CD4-positive, CD25-positive, alpha-beta regulatory T cell (primary cell): ENCODE measurements at places on chromosomes 12 and 14. TPM values are rescaled to one million over a fixed set of nuclear protein-coding genes. Genes with fewer than 3 reads are reported as not detected.

- DNase-seq = no peak
These were observed 17.3 kb downstream of the ARID4A start for GRCh38 chr14:58315606-58316005.

PTGDR gene
- 0.12 TPM for total RNA-seq

- DNase-seq = no peak
These were observed 30.9 kb upstream of the PCED1B start for GRCh38 chr12:47048541-47048940.

- DNase-seq = no peak
These were observed 17.4 kb downstream of the NR1H4 start for GRCh38 chr12:100491104-100491503.

- no peak for DNase-seq
These were observed 4.9 kb downstream of the HNRNPA1 start for GRCh38 chr12:54285150-54286041.

PRPH gene
- total RNA-seq = not detected
